ENCODE measurements at places on chromosomes 7 and 10. TPM values are rescaled to one million over a fixed set of nuclear protein-coding genes. Genes with fewer than 3 reads are reported as not detected.

- DNase-seq, result no peak
Measured at GRCh38 chr7:64990936-64991335, at the start of gene ZNF117. ZNF117 (minus strand) TSS chr7:64991036.

DNA sequence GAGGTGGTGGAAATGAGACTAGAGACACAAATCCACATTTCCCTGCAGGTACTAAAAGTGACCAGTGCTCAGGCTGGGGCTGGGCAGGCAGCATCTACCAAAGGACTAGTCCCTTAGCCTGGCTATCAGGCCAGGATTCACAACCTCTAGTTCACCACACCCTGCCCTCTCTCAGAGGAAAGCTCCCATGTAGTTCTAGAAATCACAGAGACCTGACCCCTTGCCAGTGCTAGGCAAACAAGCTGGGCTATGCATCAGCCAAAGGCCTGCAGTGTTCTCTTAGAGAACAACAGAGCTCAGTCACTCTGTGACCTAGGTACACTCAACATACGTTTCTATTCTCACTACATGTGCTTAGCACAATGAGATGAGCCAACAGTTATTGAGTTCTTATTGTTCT, 26.7 kb upstream of the LRRC4 start:
- DNase-seq, result no peak

DNA sequence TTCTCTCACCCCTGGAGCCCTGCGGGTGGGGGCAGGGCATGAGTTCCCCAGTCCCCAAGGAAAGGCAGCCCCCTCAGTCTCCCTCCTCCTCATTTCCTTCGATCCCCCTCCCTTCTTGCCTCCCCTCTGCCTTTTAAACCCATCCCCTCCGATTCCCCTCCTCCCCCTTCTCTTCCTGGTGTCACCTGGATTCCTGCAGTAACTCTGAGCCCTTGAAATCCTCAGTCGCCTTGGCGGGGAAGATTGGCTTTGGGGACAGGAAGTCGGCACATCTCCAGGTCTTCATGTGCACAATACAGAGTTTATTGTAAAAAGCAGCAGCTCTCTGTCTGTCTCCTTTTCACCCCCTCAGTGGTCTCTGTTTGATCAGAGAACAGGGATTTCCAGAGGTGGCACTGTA, 1.3 kb upstream of the MUC12 start:
- DNase-seq, result no peak

DNA sequence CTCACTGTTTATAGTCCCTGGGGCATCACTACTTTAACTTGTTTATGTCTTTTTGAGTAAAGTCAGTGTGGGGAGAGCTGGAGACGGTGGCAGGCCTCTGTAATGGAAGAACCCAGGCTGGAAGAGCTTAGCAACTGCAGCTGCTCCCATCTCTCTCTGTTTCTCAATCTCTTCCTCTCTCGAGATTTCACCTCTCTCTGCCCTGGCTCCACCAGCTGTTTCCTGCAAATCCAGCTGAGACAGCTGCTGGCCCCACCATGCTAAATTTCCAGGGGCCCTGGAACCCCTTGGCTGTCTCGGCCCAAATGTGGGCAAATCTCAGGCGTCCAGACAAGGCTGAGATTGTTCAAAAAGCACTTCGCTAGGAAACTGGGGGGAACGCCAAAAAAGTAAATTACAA, 25.8 kb upstream of the SLF2 start:
- DNase-seq, result no peak

- no peak for DNase-seq
Measured at GRCh38 chr7:44974549-44974948, 4.3 kb downstream of the MYO1G start.

DNA sequence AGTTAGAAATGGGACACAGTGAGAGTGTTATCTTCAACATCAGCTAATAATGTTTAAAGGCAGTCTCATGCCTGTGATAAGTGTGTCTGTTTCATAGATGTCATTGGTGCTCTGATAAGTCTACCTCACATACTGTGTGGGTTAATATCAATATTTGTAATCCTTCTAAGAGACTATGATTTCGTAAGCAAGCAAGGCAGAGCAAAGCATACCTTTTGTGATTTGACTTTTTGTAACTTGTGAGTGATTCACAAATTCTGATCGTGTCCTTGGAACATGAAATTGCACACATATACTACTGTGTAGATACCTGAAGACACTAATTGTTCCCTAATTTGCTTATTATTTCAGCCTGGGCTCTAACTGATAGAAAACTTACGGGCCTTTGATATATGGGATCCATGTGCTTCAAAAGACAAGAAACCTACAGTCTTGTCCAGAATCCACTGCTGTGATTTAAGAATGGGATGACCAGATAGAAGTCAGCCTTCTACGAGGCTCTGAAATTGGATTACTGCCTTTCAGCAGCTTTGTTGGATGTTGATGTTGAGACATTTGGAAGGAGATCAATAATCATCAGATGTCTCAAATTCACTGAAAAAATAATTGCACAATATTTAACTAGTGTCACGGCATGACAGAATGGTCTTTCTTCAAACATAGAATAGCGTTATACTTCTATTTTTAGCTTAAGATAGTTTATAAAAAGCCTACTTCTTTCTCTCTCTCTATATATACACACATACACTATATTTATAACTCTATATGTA, 63.2 kb upstream of the KLF6 start:
- DNase-seq, result no peak

GRCh38 chr10:96420228-96421009, 61.6 kb upstream of the OPALIN start:
- no peak for DNase-seq

DNA sequence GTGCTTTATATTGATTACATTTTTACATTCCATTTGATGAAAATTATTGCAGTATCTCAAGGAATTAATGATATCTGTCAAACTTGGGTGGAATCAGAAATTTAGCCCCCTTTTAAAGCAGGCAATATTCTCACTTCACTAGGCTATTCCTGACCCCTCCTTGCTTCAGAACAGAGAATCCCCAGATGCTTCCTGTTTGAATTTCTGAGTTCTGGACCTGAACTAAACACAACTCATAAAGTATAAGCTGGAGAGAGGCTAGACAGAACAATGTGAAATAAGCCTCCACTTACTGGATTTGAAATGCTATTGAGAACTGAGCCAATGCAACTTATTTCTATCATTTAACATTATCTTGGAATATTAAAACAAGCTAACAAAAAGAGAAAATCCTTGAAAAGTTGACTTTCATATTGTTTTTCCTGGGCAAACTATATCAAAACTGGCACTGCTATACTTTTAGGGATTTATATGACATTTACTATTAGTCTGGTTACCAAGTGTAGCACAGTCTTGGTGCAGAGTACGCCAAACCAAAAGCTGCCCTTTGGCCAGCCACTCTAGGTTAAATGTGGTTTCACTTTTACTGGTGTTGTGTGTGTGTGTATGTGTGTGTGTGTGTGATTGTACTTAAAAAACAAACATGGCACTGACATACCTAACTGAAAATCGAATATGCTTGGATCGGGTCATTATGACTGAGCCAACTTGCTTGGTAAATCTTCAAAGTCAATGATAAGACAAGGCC, 19.0 kb upstream of the AGMO start:
- no peak for DNase-seq

DNA sequence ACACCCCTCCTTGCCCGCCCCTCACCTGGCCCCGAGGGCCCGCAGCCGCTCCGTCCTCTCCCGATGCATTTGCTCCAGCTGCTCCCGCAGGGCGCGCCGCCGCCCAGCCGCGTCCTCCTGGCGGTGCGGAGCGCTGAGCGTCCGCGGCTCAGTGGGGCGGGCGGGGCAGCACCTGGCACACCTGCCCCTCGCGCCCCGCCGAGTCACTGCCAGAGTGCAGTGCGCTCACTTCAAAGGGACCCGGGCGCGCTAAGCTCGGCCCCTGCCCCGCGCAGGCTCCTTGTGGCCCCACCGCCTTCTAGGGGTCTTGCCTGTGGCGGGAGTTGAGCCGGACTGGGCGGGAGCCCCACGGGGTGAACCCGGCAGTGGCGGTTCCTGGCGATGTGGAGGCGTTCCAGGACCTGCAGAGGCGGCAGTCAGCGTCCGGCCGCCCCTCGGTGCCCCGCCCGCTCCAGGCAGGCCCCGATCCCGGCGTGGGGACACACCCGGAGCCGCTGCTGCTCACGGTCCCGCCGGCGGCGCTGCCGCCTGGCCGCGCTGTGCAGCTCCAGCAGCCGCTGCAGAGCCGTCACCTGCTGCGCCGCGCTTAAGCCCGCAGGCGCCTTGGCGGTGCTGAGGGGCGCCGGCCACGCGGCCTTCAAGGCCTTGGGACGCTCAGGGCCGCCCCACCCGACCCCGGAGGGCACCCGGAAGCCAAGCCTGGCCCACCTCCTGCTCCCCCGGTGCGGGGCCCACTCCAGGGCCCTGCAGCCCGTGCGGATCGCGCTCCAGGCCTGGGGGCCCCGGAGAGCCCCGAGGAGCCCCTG, 6.7 kb downstream of the ATP6V1F start:
- DNase-seq, result no peak

DNA sequence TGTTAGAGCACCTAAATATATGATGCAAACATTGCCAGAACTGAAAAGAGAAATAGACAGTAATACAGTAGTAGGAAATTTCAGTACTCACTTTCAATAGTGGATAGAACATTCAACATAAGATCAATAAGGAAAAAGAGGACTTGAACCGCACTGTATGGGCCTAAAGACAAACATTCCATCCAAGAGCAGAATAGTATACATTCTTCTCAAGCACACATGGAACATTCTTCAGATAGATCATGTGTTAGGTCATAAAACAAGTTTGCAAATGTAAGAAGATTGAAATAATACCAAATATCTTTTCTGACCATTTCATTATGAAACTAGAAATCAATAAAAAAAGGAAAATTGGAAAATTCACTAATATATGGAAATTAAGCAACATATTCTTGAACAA, 185.4 kb upstream of the FOXP2 start:
- DNase-seq, result no peak

DNA sequence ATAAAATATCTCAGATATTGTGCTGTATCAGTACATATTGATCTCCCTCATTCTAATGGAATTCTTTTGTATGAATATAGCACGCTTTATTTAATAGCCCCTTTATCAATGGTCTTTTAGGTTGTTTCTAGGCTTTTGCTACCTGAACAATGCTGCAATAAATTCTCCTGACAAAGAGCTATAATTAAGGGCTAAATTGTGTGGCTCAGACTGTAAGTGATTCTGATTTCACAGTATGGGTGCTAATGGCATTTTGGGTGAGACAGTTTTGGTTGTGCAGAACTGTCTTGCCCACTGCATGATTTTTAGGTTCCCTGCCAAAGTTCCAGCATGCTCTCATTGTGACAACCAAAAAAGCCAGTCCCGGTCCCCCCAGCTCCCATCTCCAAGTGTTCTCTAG, 363.2 kb downstream of the REEP3 start:
- no peak for DNase-seq

- no peak for DNase-seq
Measured at GRCh38 chr10:86642021-86642420, 12.3 kb upstream of the OPN4 start.

DNA sequence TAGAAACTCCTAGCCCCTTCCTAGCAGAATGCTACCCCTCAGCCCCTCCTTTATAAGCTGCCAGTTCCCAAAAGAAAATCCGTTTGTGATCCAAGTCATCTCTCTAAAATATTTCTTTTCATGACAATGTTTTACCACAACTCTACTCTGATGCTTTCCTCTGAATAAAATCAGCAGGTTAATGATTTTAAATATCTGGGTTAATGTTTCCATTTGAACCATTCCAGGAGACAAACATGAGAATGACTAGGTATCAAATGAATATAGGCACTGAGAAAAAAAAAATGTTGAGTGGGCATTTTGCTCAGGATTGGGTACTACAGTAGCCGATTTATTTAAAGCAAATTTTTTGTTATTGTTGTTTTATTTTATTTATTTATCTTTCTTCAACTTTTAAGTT, 360.3 kb downstream of the WDR11 start:
- no peak for DNase-seq

DNA sequence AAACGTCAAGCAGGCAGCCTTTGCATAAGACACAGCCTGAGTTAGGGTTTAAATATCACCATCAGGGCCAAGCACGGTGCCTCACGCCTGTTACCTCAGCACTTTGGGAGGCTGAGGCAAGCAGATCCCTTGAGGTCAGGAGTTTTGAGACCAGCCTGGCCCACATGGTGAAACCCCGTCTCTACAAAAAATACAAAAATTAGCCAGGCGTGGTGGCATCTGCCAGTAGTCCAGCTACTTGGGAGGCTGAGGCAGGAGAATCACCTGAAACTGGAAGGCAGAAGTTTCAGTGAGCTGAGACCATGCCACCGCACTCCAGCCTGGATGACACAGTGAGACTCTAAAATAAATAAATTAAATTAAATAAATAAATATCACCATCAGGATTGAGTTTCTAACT, 33.0 kb downstream of the SRPK2 start:
- DNase-seq, result no peak

DNA sequence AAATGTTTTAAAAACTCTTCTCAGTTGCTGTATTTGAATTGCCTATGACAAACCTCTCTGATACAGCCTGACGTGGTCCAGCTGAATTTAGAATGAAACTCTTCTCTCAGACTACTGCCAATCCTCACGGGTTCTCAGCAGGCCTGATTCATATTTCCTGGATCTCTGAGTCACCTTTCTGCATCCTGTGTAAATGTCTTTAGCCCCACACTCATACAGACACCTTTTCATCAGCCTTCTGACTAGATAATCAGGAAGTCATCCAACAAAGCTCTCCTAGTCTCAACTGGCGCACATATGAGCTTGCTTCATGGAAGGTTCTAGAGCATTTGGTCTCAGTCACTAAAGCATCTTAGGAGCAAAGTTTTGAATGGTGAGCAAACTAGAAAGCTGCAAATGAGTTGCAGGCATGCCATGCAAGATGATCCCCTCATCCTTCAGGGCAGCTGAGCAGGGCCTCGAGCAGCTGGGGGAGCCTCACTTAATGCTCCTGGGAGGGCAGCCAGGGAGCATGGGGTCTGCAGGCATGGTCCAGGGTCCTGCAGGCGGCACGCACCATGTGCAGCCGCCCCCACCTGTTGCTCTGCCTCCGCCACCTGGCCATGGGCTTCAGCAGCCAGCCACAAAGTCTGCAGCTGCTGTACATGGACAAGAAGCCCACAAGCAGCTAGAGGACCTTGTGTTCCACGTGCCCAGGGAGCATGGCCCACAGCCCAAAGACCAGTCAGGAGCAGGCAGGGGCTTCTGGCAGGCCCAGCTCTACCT, 182.8 kb downstream of the ARHGAP12 start:
- DNase-seq, result no peak

DNA sequence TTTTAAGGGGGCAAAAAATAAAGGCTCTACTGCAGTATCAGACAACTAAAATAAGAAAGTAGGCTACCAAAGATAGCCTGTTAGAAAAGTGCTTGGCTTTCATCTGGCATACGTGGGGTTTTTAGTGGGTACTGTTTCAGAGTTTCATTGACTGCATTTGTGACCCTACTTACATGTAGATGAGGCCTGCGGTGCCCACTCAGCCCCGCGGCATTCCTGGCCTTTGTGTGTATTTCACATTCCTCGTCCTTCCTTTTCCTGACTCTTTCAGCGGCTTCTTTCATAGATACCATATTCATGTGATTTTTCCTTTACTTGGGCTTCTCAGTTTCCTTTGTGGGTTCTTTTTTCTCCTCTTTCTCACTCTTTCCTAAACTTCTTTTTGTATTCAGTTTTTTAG, 50.7 kb downstream of the UBE3C start:
- no peak for DNase-seq

NPC1L1 gene
- total RNA-seq, result 11.0 TPM

SPACDR gene
- 1.4 TPM for total RNA-seq

NEUROG3 gene
- 0.93 TPM for total RNA-seq

ANKRD61 gene
- total RNA-seq, result 0.31 TPM

DENND10 gene
- 39.4 TPM for total RNA-seq

SYT15 gene
- 1.2 TPM for total RNA-seq

BMPR1A gene
- total RNA-seq, result 84.7 TPM
